ENCODE measurements at places on chromosomes 4 and X. TPM values are rescaled to one million over a fixed set of nuclear protein-coding genes. Genes with fewer than 3 reads are reported as not detected.

The NR3C2 gene
- total RNA-seq, result not detected

The ARHGAP4 gene
- total RNA-seq, result 2.0 TPM

The ALB gene
- not detected for total RNA-seq

The TAPT1 gene
- total RNA-seq, result 5.3 TPM

The WDR17 gene
- total RNA-seq, result 1.4 TPM

The TSPAN6 gene
- total RNA-seq, result 14.8 TPM

The GPR173 gene
- total RNA-seq, result 0.08 TPM

The SLC2A9 gene
- 59.2 TPM for total RNA-seq

The LIN54 gene
- 6.6 TPM for total RNA-seq

The IBSP gene
- total RNA-seq, result not detected

The AFM gene
- total RNA-seq, result not detected

The CFI gene
- not detected for total RNA-seq

The RBM46 gene
- total RNA-seq, result 0.27 TPM

The IGBP1 gene
- 56.5 TPM for total RNA-seq

The KIF4A gene
- 5.2 TPM for total RNA-seq

The SPANXN3 gene
- total RNA-seq, result not detected

The SLBP gene
- 80.0 TPM for total RNA-seq

The CPLX1 gene
- 0.23 TPM for total RNA-seq

The CSAG1 gene
- not detected for total RNA-seq

The CXCL5 gene
- 20.4 TPM for total RNA-seq

The PAPSS1 gene
- total RNA-seq, result 55.7 TPM

The CDKL5 gene
- 0.84 TPM for total RNA-seq

The PNMA6A gene
- total RNA-seq, result 0.11 TPM

The KANTR gene
- total RNA-seq, result 1.8 TPM

The PCDH19 gene
- total RNA-seq, result not detected

The RASGEF1B gene
- 0.53 TPM for total RNA-seq

The RTL5 gene
- not detected for total RNA-seq
